CD4-positive, alpha-beta T cell (primary cell): ENCODE measurements at places on chromosomes 1 and 21.

- no peaks in the 10 kb centered on the region for H3K36me3 ChIP-seq
- no peak overlapping the region for H3K27ac ChIP-seq
- H3K27me3 ChIP-seq, result no peaks in the 10 kb centered on the region
- no peak overlapping the region for H3K4me3 ChIP-seq
- no peak for DNase-seq
These were observed 17.1 kb upstream of the ACBD3 start for GRCh38 chr1:226203655-226204054.

GRCh38 chr1:101846820-101847219 is 149.9 kb downstream of the OLFM3 start:
- no peak overlapping the region for H3K4me3 ChIP-seq
- H3K27ac ChIP-seq, result no peak overlapping the region
- no peaks in the 10 kb centered on the region for H3K4me1 ChIP-seq

DNA sequence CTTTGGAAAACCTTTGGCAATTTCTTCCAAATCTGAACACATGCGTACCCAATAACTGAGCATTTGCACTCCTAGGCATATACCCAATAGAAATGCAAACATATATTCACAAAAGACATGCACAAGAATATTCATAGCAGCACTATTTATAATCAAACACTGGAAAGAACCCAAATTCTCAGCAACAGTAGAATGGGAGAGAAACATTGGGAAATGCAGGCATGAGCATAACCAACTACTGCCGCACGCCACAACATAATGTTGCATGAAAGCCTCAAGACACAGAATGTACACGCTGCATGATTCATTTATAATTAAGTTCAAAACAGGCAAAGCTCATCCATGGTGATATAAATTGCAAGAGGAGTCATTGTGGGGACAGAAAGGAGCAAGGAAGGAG is 69.5 kb upstream of the FBXO28 start:
- H3K27me3 ChIP-seq, result peaks cover 4% of the 10 kb centered on the region
- no peak for DNase-seq
- H3K4me3 ChIP-seq, result no peak overlapping the region
- H3K36me3 ChIP-seq, result no peaks in the 10 kb centered on the region
- no peak overlapping the region for H3K27ac ChIP-seq
- no peaks in the 10 kb centered on the region for H3K4me1 ChIP-seq

DNA sequence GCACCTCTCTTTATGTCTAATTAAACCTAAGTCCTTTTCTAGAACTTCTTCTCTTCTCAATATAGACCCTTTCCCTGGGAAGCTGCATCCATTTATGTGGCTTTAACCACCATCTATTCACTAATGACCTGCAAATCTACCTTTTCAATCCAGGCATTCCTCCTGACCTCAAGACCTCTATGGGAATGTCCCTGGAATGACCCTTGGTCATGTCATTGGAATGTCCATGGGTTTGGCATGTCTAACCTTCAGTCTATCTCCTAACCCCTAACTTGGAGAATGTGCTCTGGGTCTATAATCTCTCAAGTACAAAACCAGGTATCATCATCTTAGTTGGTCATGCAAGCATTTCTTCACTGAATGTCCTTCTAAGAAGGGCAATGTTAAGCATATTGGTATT is 196.1 kb downstream of the KCNH1 start:
- H3K27me3 ChIP-seq, result no peaks in the 10 kb centered on the region
- H3K4me1 ChIP-seq, result no peaks in the 10 kb centered on the region
- no peak overlapping the region for H3K4me3 ChIP-seq
- H3K36me3 ChIP-seq, result no peaks in the 10 kb centered on the region
- DNase-seq, result no peak

- DNase-seq, result no peak
- peaks cover 67% of the 10 kb centered on the region for H3K36me3 ChIP-seq
These were observed 73.7 kb downstream of the CAPZB start for GRCh38 chr1:19411612-19412011.

DNA sequence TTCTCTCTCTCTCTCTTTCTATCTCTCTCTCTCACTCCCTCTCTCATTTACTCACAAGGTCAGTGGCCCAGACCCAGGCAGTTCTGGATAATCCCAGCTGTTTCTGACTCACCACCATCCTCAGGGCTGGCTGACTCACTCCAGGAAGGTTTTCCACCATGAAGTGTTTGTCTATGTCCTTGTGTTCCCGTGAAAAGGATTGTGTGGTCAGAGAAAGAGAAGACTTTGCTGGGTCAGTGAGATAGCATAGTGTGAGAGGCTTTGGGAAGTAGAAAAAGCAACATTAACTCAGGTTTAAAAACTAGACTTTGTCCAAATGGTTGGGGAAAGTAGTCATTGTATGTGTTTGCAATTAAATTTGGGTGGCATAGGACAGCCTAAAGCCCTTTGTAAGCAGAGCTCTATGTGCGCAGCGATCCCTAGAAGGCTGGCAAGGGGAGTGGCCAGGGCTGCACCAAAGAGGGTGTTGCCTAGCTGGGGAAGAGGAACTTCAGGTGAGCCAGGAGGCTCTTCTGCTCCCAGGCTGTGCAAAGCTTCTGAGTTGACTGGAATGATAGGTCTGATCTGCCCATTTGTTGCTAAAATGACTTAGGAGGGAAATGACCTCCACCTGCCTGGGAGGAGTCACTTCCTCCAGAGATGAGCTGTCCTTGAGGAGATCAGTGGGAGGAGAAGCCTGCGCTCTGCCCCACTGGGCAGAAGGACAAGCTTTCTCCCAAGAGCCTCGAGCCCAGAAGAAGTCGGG is 4.9 kb upstream of the CAPN2 start:
- H3K27ac ChIP-seq, result no peak overlapping the region
- peaks cover 19% of the 10 kb centered on the region for H3K4me1 ChIP-seq
- no peak for DNase-seq
